ENCODE measurements at places on chromosomes 11 and 22.

DNA sequence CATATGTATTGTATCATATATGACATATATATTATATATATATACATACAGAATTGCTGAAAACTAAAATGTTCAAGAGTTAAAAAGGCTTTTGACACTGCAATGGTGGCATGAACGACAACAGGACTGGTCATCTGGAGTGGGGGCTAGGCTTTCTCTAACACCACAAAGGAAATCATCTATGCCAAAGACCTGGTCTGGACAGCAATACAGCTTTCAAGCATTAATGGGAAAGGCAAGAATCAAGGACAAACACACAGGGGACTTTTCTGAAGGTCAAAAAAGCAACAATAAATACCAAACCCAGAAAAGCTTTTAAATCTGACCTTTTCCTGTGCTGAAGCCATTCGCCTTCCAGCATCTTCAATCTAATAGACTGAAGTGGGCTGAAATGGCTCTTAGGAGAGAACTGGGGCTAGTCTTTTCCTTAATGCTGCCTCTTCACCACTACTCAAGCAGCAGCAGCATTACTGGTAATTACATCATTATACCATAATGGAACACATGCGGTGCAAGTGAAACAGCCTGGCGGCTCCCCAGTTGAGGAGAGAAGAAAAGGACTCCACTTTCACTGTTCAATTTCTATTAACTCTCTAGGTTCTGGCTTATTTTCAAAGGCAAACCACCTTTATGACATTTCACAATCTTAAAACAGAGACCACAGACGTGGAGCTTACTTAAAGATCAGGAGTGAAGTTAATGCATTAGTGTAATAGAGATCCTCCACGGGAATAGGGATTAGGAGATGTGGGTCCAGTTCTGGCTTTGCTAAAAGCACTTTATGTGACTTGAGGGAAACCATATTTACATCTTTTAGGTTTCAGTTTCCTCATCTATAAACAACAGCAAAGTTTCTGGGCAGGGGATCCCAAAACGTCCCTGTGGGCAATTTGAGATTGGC lies 63.0 kb downstream of the GAB2 start:
- DNase-seq: no peak

DNA sequence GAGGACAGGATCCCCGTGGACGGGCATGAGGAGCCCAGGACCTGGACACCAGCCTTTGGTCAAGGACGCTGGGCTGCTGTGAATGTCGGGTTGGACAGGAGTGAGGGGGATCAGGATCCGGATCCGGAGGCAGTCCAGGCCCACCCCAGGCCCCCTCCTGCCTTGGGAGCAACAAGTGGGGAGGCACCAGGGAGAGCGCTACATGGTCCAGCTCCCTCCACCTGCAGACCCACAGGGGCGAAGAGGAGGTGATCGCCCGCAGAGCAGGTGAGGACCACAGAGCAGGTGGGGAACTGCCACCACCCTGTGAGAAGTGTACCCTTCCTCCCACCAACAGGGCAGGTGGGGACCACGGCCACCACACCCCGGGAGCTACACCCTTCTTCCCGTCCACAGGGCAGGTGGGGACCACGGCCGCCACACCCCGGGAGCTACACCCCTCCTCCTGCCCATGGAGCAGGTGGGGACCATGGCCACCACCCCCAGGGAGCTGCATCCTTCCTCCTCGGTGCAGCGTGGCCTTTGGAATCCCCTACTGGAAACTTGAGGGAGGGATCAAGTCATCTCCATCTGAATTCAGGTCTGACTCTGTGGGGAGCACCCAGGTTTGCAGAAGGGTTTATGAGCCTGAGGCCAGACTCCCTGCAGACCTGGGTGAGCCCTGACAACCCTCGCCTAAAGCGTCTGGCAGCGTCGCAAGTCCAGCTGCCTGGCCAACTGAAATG lies 141.0 kb downstream of the BRD1 start:
- DNase-seq: no peak

GRCh38 chr22:46107089-46107664 lies 43.1 kb upstream of the PPARA start:
- DNase-seq: no peak

- peak; percentile 34 for DNase-seq
Observed at GRCh38 chr11:85941380-85941973, 86.3 kb downstream of the CCDC83 start.

- no peak for DNase-seq
Observed at GRCh38 chr11:65448418-65449105, 26.0 kb downstream of the NEAT1 start.

- DNase-seq: no peak
Observed at GRCh38 chr11:38014405-38014804, 1416.4 kb upstream of the RAG2 start.

DNA sequence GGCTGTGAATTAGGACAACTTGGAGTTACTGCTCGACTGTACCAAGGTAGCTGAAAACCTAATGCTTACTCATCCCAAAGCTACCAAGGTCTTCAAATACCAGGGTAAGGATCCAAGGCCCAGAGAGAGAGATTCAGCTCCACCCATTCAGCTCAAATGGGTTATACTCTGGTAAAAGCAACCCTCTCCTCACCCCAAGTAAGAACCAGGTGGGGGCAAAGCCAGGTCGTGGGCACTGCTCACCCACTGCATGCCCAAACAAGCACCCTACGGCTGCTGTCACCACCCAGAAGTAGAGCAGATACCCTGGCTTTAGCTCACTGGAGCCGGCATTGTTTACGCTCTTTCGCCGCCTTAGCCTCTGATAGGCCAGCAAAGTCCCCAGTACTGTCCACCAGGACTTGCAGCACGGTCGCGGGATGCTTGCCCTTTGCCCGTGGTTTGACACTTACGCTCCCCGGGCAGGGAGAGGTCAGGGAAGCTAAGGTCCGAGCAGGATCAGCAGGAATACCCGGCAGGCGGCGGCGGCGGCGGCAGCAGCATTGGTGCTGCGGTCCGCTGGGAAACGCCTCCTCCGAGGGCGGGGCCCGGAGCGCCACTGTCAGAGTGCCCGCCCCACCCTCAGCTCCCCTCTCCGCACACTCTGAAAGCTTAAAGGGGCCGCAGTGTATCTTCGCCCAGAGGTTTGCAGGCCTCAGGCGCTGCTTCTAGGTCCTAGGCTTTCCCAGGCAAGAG lies 19.6 kb downstream of the CKAP5 start:
- peak; percentile 51 for DNase-seq

- no peak for DNase-seq
Observed at GRCh38 chr11:8905528-8906165, 5.3 kb upstream of the AKIP1 start.

GRCh38 chr11:70080763-70081162 lies 2.6 kb downstream of the ANO1 start:
- DNase-seq: no peak

- no peak for DNase-seq
Observed at GRCh38 chr22:35894937-35895708, 133.5 kb downstream of the RBFOX2 start.

GRCh38 chr22:22235558-22235957 lies 9.0 kb upstream of the VPREB1 start:
- DNase-seq: peak; percentile 27

DNA sequence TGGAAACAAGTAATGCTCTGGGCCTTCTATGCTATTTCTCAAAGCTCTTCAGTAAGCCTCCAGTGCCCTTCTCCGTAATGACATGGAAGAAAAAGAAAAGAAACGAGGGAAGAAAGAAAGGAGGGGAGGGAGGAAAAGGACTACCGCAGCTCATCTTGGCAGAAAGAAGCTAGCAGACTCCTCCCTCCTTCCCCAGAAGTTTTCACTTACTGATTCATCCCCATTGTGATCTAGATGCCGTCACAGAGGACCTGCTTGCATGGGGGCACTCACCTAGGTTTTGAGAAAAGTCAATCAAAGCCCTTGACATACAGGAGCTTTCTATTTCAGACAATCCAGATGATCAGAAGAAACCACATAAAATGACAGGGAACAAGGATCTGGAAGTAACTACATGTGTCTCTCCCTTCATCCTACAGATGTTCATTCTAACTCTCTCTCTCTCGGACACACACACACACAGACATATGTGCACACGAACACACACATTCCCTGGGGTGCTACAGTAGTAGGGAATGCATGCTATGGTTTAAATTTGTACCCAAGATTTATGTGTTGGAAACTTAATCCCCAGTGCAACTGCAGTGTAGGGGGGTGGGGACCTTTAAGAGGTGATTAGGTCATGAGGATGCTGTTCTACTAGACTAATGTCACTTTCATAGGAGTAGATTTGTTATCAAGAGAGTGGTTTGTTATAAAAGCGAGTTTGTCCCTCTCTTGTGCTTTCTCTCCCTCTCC lies 37.6 kb upstream of the RCN1 start:
- DNase-seq: no peak

DNA sequence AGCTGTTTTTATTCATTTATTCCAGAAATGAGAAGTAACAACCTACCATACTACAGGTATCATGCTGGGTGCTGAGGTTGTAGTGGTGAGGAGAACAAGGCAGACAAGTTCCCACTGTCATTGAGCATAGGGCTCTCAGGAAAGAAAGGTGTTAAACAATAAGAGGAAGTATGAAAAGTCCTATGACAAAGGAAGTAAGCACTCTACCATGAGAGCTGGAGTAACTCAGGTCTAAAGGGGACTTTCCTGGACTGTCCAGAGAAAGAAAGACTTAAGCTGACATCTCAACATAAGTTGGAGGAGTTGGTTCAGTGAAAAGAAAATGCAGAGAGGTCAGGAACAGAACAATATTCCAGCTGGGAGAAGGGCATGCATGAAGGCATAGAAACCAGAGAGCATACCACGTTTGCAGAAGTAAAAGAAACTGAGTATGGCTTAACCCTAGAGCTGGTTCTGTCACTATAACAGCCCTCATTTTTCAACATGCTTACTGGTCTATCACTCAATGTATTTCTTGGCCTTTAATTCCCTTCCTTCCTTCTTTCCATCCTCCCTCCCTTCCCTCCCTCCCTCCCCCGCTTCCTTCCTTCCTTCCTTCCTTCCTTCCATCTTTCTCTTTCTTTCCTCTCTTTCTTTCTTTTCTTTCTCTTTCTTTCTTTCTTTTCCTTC lies 137.8 kb upstream of the BDNF start:
- DNase-seq: no peak

GRCh38 chr11:61021661-61022212 lies 50.3 kb downstream of the CD6 start:
- peak; percentile 76 for DNase-seq

- DNase-seq: no peak
Observed at GRCh38 chr22:42922374-42923191, 65.5 kb upstream of the ARFGAP3 start.

DNA sequence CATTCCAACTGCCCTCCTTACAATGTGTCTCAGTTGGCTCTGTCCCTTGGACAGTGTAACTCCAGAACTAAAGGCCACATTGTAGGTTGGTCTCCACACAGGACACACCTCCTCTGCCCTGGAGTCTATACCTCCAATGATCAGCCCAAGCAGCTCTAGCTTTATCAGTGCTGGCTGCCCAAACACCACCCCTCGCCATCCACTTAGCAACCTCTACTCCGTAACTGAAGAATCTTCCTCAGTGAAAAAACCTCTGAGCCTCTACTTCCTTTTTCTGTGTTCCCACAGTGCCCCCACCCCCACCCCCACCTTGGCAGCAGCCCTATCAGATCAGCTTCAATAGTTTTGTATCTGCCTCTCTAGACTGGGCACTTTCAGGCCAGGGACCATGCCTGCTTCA lies 33.4 kb downstream of the SERPINH1 start:
- DNase-seq: no peak

- no peak for DNase-seq
Observed at GRCh38 chr11:48101958-48102357, 114.7 kb upstream of the OR4B1 start.

DNA sequence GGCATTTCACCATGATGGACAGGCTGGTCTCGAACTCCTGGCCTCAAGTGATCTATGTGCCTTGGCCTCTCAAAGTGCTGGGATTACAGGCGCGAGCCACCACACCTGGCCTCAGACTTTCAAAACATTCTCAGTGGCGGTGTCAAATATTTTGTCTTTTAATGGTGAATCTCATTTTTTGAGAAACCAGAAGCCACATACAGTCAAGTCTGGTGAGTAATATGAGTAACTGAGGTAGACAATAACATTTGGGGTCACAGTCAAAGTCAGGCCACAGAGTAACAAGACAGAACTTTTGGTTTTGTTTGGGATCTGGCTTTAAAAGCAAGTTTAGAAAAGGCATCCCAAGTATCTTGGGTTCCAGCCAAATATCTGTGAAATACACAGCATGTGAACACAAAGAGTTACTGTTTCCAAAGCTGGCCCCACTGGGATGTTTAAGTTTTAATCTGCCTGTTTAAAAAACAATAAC lies 5.6 kb upstream of the TMA7B start:
- DNase-seq: no peak

- no peak for DNase-seq
Observed at GRCh38 chr11:117417856-117418255, 90.2 kb downstream of the CEP164 start.

- no peak for DNase-seq
Observed at GRCh38 chr11:44627165-44627789, 61.8 kb downstream of the CD82 start.

GRCh38 chr22:22553735-22554586 lies 5.1 kb downstream of the PRAME start:
- no peak for DNase-seq

GRCh38 chr22:23402275-23403151 lies 177.6 kb downstream of the IGLL1 start:
- DNase-seq: no peak

DNA sequence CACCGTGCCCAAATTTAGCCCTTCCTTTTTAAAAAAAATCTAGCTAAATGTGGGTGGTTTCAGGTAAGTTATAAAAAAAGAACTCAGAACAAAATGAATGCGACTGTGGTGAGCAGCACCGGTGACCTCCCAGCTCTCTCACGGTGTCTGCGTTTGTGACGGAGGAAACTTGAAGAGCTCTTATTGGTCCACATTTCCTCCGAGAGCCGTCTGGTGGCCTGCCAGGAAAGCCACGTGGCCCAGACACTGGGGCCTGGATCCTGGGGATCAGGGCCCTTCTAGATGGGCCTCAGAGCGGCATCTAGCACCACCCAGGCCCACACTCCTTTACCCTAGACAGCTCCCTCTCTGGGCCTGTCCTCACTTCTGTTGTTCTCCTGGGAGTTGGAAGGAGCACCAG lies 39.5 kb downstream of the B3GAT1 start:
- DNase-seq: no peak

DNA sequence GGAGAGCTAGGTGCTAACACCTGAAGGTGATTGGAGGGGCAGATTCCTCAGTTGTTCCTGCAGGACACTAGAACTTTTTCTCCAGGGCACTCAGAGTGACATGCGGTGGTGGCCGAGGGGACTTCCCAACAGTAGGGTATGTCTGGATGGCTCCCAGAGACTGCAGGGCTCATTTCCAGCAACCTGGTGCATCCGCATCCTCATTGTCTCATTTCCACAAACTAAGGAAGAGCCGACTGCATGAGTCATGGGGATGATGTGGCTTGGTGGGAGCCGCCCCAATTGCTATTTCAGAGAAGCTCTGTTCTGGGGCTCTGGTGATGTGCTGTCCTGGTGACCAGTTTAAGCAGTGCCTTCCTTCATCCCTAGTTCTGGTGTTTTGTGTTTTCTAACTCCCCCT lies 2.8 kb upstream of the ROBO4 start:
- no peak for DNase-seq

DNA sequence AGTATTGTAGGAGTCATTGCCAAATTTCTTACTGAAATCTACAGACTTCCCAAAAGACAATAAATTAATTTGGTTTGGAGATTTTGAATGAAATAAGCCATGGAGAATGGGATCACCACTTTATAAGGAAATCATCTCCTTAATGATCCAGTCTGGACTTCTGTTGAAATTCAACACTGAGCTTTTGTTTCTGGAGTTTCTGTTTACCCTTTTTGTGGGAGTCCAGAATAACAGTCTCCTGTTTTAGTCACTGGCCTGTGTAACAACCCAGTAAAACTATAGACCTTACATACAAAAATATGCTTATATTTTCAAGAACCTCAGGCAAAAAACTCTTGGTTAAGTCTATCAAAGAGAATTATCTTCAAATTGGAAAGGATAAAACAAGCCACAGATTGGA lies 321.7 kb upstream of the PLET1 start:
- no peak for DNase-seq
